ENCODE measurements at places on chromosomes 1 and 21. TPM values are rescaled to one million over a fixed set of nuclear protein-coding genes. Genes with fewer than 3 reads are reported as not detected.

The TRAF3IP3 gene
- total RNA-seq, result not detected

The FCRL6 gene
- not detected for total RNA-seq

The LMO4 gene
- 48.4 TPM for total RNA-seq

The PTCH2 gene
- total RNA-seq, result 0.11 TPM

The COL11A1 gene
- not detected for total RNA-seq

The PAX7 gene
- 0.97 TPM for total RNA-seq

The BATF3 gene
- 12.4 TPM for total RNA-seq

The LORICRIN gene
- not detected for total RNA-seq

The KCNA10 gene
- total RNA-seq, result not detected

The PDE4B gene
- 6.9 TPM for total RNA-seq

The CACNA1S gene
- total RNA-seq, result not detected

The SNRPE gene
- total RNA-seq, result 220 TPM

The LIPI gene
- total RNA-seq, result not detected

The TBX15 gene
- total RNA-seq, result 5.1 TPM

The CDC42BPA gene
- 27.7 TPM for total RNA-seq

The ERI3 gene
- total RNA-seq, result 93.3 TPM

The SDC3 gene
- total RNA-seq, result 53.2 TPM
